ENCODE measurements at places on chromosomes 13 and 19.

DNA sequence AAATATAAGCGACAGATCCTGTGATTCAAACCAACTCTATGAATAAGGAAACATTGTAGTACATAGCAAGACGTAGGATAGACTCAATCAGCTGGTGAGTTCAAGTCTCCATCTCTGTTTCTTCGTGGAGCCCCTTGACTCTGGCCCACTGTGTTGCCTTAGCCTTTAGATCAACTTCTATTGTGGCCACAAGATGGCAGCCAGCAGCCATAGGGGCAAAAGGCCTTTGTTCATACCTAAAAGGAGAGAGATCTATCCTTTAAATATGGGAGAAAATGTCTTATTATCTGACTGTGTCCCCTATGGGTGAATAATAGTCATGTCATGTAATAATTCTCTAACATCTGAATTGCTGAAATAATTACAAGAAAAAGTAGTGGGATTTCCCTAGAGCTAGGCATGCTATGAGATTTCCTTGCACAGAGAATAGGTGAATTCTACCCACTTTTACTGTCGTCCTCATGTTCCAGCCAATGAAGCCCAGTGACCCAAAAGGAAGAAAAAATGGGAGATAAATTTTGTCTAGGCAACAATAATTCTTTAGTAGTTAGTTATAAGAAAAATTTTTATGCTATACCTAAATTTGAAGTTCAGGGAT, 129.4 kb downstream of the PCDH20 start:
- DNase-seq, result no peak

- no peak for DNase-seq
Observed at GRCh38 chr19:23203841-23204344, 46.3 kb downstream of the ZNF724 start.

GRCh38 chr19:23482829-23483228, 87.6 kb upstream of the ZNF91 start:
- DNase-seq, result no peak

GRCh38 chr13:111202156-111202621, 87.1 kb downstream of the ARHGEF7 start:
- no peak for DNase-seq

GRCh38 chr13:45325806-45326205, 15.2 kb downstream of the TPT1 start:
- no peak for DNase-seq

GRCh38 chr19:16594681-16595091, 22.5 kb upstream of the SLC35E1 start:
- DNase-seq, result peak; percentile 78

GRCh38 chr19:42276821-42277220, 7.8 kb downstream of the CIC start:
- DNase-seq, result no peak

GRCh38 chr13:110044551-110045111, 258.2 kb upstream of the IRS2 start:
- no peak for DNase-seq

DNA sequence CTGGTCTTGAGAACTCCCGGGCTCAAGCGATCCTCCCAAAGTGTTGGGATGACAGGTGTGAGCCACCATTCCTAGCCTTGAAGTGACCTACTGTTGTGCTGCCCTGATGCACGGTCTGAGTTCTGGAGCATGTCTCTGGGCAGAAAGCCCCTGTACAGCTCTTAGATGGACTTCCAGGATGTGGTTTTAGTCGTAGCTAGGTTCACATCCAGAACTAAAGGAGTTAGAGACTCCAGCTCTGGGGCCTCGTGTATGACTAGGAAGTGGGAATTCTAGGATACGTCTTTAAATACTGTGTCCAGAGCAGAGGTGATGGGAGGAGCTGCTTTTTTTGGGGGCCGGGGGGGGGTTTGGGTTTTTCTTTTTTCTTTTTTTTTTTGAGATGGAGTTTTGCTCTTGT, 12.2 kb downstream of the UPF1 start:
- no peak for DNase-seq

DNA sequence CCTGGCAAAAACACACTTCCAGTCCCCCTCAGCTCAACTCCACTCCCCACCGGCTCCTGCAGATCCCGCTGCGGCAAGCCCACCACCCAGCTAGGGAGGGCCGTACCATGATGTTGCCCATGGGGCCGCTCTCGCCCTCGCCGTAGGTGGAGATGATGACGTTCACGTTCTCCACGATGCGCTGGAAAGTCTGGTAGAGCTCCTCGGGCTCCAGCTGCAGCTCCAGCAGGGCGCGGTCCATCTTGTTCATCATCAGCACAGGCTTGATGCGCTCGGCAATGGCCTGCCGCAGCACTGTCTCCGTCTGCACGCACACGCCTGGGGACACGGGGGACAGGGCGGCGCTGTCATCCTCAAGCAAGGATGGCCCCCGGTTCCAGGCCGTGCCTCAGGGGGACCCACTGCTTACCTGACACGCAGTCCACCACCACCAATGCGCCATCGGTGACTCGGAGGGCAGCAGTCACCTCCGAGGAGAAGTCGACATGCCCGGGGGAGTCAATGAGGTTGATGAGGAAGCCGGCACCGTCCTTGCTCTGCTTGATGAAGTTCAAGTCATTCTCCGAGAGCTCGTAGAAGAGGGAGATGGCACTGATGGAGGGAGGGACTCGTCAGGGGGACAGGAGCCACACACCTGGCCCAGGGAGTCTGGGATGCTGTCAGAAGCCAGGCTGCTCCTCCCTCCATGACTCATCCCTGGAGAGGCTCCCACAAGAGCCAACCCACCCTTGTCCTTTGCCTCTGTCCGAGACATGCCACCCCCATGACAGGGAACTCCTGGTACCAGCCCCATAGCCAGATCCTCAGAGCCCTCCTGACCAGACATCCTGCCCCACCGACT, 2.3 kb downstream of the EEF2 start:
- no peak for DNase-seq

- no peak for DNase-seq
Observed at GRCh38 chr13:32141462-32141861, 109.9 kb downstream of the FRY start.

DNA sequence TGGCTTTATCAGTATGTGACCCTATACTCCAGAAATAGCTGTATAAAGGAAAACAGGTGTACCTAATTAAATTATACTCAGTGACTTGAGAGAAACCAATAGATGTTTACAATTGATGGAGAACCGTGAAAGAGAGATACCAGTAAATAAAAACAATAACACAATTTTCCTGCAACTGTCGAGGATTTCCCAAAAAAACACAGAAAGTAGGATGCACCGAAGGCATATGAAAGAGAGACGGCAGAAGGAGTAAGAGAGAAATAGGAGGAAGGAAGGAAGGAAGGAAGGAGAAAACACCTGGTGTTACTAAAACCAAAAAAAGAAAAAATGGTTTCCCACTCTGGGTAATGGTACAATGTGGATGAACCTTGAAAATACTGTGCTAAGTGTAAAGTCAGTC, 6.8 kb upstream of the ZNF229 start:
- no peak for DNase-seq

- no peak for DNase-seq
Observed at GRCh38 chr13:51608857-51609406, 24.7 kb downstream of the WDFY2 start.

- no peak for DNase-seq
Observed at GRCh38 chr19:35081201-35081600, 34.4 kb upstream of the FXYD3 start.

DNA sequence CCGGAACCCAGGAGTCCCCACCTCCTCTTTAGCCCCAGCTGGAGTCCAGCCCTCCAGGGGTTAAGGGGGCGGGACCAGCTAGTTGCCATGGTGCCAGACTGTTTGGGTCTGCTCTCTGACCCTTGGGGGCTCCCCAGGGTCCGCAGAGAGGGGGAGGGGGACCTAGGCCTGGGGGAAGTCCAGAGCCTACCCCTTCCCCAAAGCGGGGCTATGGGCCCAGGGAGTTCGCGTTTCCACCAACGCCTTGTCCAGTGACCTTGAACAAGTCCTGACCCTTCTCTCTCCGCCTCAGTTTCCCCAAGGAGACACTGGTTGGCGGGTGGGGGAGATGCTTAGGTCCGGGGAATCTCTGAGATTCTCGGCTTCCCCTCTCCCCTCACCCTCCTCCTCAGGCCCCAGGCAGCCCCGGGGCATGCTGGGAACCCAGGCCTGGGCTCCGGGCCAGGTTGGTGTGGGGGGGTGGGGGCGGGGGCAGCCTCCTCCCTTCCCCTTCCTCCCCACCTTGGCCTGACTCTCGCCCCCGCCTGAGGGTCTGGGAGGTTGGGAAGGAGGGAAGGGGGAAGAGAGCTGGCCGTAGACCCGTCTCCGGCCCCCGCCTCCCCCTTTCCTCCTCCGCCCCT, 2.6 kb upstream of the SPACA6 start:
- DNase-seq, result peak; percentile 87

DNA sequence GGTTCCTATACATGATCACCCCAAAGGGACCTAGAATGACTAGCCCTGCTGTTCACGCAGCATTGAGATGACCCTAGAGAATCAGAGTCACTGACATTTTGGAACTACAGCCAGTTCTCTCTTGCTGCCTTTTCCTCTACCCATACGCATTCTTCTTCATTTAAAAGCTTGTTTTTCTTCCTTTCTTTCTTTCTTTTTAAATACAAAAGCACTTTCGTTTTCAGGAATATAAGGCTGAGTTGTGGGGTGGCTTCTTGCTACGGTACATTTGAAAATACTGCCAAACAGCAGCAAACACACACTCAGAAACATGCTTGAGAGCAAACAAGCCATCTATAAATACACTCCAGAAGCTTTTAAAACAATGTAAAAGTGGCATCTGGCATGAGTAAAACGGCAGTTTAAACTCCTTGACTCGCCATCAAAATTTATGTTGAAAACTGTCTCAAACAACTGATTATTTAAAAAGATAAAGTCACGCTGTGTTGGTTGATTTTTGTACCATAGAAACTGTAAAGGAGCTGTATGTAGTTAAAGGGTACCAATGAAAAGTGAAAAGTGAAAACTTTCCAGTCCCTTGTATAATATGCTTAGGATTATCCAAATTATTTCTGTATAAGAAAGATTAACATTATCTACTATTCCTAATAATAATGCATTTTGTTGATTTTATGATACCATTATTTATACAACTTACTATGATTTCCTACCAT, 95.6 kb downstream of the PCDH9 start:
- DNase-seq, result no peak

DNA sequence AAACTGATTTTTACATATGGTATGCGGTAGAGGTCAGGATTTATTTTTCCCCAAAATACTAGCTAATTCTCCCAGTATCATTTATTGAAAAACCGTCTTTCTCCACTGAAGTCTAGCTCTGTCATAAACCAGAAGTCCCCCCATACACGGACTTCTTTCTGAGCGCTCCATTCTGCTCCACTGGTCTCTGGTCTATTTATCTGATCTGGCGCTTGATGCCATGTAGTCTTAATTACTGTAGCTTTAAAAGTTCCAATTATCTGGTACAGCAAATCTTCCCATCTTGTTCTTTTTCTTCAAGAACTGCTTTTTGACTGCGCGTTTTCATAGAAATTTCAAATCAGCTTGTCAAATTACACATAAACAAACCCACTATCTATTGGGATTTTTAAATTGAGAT, 13.7 kb downstream of the DCUN1D2 start:
- DNase-seq, result no peak

- DNase-seq, result no peak
Observed at GRCh38 chr19:1577929-1578618, 9.9 kb upstream of the MEX3D start.

- no peak for DNase-seq
Observed at GRCh38 chr19:7159105-7159933, 89.8 kb downstream of the ZNF557 start.

GRCh38 chr19:39202998-39203355, 1.1 kb downstream of the SYCN start:
- DNase-seq, result no peak

DNA sequence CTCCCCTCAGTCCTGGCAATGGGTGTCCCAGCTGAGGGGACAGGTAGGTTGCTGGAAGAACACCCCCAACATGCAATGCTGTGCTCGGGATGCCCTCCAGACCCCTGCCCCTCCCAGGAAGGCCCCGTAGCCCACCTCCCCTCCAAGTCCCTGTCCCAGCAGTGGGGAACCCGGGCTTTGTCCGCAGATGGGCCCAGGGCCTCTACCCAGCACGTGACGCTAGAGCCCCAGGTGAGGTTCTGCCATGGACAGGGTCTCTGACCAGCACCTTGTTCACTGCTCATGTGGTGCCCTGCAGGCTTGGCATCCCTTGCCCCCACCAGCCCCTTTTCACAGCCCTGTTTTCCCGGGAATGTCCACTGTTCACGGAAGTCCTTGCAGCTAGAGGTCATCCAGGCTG, 220.0 kb upstream of the SGCG start:
- DNase-seq, result no peak

DNA sequence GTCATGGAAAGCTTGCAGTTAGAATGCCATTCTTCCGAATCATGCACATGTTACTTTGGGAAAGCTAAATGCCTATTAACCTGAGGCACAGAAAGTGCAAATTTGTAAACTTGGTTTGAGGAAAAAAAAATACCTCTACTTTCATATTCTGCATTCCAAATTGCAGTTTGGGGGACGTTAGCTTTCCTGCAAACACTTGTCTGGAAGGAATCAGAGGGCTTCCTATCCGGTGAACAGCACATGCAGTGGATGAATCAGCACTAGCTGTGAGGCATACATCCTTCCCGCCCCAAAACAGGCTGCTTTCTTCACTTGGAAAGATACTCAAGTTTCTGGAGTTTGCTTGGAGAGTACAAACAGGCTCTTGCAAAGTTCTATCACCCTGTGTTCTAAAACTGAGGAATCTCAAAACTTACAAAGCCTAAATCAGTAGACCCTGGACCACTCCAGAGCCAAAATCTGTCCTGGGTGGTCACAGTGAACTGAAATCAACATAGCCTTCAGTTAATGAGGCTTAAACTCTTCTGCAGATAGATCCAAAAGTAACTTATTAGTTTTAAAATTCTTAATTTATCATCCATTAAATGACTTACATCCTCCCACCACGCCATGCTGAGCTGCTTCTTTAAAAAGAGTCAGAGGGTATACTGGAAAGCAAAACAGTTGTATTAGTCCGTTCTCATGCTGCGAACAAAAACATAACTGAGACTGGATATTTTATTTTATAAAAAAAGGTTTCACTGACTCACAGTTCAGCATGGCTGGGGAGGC, 802.3 kb upstream of the ARGLU1 start:
- DNase-seq, result no peak

- no peak for DNase-seq
Observed at GRCh38 chr19:40672038-40672437, 18.4 kb downstream of the NUMBL start.

Data from CD4-positive, alpha-beta memory T cell (primary cell).